CD8-positive, alpha-beta memory T cell (primary cell): ENCODE measurements at places on chromosomes 12 and 14. TPM values are rescaled to one million over a fixed set of nuclear protein-coding genes. Genes with fewer than 3 reads are reported as not detected.

Gene ABHD12B
- total RNA-seq: not detected

Gene PRPF40B
- total RNA-seq: 9.0 TPM

Gene KCNA5
- not detected for total RNA-seq

GRCh38 chr12:76962099-76962498 lies 83.3 kb upstream of the CSRP2 start:
- DNase-seq: no peak

GRCh38 chr14:95871531-95871930 lies 5.1 kb upstream of the TUNAR start:
- DNase-seq: no peak

DNA sequence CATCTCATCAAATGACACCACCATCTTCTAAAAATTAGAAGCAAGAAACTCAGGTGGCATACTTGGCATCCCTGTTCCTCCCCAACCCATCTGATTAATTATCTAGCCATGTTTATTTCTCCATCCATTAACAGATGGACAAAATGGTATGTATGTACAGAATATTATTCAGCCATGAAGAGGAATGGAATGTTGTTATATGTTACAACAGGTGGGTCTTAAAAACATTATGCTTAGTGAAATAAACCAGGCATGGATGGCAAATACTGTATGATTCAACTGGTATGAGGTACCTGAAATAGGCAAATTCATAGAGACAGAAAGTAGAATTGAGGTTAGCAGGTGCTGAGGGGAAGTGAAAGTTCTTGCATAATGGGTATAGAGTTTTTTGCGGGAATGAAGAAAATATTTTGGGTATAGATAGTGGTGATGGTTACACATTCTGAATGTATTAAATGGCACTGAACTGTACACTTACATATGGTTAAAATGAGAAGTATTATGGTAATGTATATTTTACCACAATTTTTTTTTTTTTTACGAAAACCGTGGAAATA lies 17.5 kb downstream of the YY1 start:
- DNase-seq: no peak

DNA sequence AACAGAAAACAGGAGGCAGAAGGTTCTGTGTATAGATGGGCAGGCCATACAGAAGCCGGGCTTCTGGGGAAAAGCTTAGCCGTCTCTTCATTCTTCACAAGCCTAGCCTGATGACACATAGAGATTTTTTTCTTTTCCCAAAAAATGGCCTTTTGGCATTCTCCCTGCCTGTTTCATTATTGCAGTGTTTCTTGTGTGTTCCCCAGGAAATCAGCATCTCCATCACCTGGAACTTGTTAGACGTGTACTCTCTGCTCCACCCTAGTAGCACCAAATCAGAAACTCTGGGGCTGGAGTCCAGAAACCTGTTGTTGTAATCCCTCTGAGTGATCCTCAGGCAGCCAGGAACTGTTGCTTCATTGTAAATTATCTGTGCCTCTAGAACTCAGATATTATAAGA lies 388.1 kb downstream of the CCDC91 start:
- no peak for DNase-seq
